Choroid plexus epithelial cell (primary cell): ENCODE measurements at places on chromosomes 7 and 10.

- no peak for DNase-seq
Measured at GRCh38 chr10:122882766-122883165, 3.4 kb upstream of the FAM24B start.

GRCh38 chr7:50962962-50963374 is 180.3 kb upstream of the GRB10 start:
- peak; percentile 60 for DNase-seq

DNA sequence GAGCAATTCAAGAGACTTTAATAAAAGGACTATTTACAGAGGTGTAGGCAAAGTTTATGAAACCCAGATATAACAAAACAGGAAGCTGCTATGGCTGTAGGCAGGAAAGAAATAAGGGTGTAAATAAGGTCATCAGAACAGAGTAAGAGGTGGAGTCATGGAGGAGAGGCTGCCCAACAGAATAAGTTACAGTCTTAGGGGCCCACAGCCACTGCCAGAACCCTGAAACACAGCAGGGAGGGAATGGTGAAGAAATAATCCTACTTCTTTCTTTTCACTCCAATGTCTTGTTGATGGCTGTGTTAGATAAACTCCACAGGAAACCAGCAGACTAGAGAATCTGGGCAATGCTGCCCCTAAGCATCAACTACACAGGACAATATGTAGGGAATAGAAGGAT is 155.8 kb upstream of the TAC1 start:
- no peak for DNase-seq

GRCh38 chr10:75613685-75614504 is 182.5 kb downstream of the LRMDA start:
- DNase-seq = no peak

GRCh38 chr10:97876402-97876801 is 26.8 kb downstream of the GOLGA7B start:
- no peak for DNase-seq

GRCh38 chr10:1160561-1161314 is 104.6 kb downstream of the WDR37 start:
- DNase-seq = no peak

DNA sequence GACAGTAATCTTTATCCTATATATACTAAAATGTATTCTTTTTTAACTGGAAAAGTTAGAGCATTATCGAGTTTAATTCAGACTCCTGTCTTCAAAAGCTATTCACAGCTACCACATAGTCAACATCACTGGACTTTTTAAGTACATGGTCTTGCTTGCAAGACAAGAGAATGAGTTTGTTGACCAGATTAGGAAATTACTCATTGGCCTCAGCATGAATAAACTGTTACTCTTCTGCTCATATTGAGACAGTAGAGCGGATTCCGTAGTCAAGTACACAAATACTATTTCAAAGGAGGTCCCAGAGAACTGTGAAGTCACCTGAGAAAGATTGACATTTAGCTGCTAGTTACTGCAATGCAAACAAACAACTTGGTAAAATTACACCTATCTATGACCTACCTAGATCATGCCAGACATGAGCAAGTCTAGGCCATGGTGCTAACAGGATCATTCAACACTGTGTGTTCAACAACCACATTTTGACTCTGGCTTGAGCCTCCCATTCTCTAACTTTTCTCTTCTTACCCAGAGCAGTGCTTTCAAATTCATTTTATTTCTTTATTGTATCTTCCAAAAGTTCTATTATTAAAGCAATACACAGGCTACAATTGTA is 280.9 kb downstream of the NEBL start:
- DNase-seq = no peak

DNA sequence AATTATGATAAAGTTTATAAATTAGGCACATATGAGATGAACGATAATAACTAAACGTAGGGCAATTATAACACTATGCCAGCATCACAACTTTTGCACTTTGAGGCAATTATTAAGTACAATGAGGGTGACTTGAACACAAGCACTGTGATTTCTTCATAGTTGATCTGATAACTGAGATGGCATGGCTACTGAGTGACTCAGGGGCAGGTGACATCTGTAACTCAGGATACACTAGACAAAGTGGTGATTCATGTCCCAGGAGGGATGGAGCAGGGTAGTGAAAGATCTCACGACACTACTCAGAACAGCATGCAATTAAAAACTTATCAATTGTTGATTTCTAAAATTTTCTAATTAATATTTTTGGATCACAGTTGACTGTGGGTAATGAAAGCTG is 98.3 kb upstream of the ARHGAP21 start:
- DNase-seq = peak; percentile 6

GRCh38 chr10:71513936-71514335 is 117.2 kb downstream of the CDH23 start:
- DNase-seq = no peak

GRCh38 chr7:18828994-18829857 is 288.2 kb downstream of the TWIST1 start:
- no peak for DNase-seq

- no peak for DNase-seq
Measured at GRCh38 chr10:6576326-6576725, 3.8 kb downstream of the PRKCQ start.

DNA sequence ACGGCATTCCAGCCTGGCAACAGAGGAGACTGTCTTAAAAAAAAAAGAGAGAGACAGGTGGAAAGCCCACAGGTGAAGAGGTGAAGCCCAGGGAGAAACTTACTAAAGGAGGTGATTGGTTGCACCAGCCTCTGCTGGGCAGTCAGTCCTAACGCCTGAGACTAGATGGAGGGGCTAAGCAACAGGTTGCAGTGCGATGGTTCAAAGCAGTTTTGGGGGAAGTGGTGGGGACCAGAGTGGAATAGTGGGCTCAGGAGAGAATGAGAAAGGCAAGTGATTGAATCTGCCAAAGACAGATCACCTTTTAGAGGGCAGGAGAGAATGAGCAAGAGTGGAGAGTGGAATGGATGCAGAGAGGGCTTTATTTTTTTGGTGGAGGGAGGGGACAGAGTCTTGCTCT is 100.0 kb upstream of the KCTD7 start:
- no peak for DNase-seq

GRCh38 chr10:60980997-60981396 is 37.0 kb upstream of the RHOBTB1 start:
- DNase-seq = no peak

- DNase-seq = no peak
Measured at GRCh38 chr10:131274133-131274880, 37.2 kb downstream of the TCERG1L start.

- DNase-seq = no peak
Measured at GRCh38 chr7:47298636-47299035, 283.3 kb downstream of the TNS3 start.

GRCh38 chr7:111012149-111012548 is 78.8 kb upstream of the LRRN3 start:
- peak; percentile 47 for DNase-seq

- DNase-seq = peak; percentile 8
Measured at GRCh38 chr10:53403688-53404087, 631.1 kb upstream of the MBL2 start.

DNA sequence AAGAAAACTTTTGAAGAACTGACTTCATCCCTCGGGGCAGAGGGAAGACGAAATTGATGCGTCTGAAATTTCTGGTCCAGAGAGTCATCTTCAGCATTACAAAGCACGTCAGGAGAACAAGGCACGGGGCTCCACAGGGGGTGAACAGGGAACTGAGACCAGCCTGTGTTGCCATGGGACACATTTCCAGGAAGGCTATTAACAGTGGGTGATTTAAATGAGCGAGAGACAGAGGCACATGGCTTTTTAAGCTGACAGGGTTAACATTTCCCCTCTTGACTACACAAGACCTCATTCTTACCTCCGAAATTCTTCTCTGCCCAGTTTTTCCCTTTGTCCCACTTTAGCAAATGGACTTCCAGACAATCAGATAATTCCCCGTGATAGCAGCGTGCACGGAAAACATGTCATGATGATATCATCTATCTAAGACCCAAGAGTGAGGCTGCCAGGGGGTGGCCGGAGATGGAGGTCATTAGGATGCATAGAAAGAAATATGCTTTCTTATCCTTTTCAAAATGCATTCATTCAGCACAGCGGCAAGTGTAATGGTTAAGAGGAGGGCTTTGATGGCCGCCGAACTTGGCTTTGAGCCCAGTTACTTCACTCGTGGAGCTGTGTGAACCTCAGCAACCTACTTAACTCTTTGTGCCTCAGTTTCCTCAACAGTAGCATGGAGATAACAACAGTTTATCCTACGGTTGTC is 248.0 kb downstream of the PRPF18 start:
- DNase-seq = peak; percentile 66

GRCh38 chr10:24590697-24591457 is 132.8 kb downstream of the ARHGAP21 start:
- DNase-seq = no peak

DNA sequence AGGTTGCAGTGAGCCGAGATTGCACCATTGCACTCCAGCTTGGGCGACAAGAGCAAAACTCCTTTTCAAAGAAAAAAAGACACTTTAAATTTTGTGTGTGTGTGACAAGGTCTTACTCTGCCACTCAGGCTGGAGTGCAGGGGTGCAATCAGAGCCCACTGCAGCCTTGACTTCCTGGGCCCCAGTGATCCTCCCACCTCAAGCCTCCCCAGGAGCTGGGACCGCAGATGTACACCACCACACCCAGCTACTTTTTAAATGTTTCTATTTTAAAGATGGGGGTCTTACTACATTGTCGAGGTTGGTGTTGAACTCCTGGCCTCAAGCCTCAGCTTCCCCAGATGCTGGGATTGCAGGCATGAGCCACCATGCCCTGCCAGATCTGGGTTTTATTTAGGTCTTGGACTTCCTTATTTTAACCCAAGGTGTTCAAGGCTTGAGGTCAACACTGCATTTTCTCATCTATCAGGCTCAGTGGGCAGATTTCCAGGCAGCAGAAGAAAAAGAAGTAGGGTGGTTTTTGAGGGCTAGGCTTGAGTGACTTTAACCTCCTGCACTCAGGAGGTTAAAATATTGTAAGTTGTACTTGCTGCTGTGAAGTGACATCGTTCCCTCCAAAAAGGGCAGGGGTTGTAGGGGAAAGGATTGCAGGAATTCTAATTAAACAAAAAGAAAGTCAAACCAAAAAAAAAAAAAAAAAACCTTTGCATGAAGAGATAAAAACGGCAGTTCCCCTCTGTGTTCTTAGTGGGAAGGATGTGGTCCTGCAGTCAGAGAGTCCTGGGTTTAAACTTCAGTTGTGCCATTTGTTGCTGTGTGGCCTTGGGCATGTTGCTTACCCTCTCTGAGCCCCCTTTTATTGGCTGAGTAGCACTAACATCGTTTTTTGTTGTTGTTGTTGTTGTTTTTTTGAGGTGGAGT is 71.5 kb downstream of the CARD11 start:
- no peak for DNase-seq

GRCh38 chr7:119281181-119281846 is 991.7 kb upstream of the KCND2 start:
- DNase-seq = no peak

GRCh38 chr10:60086421-60086820 is 180.1 kb upstream of the CCDC6 start:
- no peak for DNase-seq

DNA sequence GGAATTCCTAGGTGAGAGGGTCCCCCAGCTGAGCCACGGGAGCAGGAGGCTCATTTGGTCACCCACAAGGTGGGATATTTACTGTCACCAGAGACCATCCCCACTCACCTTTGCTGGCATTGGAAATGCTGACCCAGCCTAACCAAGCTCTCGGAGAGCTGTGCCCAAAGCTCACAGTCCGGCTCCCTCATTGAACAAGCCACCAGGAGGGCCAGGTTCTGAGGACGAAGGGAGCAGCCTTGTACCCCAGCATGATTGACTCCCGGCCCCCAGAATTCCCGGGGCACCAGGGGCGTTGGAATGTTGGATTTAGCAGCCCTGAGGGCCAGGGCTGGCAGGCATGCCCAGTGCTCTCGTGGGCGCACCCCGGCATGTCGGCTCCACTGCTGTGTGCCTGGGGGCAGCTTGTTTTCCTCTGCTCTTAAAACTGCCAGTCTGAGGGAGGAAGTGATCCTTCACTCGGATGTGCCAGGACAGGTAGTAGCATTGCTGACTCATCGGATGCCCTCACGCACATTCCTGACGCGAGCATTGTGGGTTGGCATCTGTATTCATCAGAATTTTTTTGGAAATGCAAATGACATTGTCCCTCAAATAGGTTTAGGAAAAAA is 23.3 kb downstream of the CLIP2 start:
- DNase-seq = no peak

DNA sequence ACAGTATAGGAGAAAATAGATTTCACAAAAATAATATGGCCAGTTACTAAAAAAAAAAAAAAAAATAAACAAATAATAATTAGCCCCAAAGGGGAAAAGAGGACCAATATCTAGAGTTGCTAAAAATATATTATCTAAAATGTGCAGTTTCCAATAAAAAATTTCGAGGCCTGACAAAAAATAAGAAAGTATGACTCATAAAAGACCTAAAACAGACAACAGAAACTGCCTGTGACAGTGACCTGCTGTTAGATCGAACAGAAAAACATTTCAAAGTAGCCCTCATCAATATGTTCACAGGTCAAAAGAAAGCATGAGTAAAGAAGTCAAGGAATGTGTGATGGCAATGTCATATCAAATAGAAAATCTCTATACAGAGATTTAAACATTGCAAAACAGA is 11.8 kb upstream of the TSPAN12 start:
- DNase-seq = no peak

DNA sequence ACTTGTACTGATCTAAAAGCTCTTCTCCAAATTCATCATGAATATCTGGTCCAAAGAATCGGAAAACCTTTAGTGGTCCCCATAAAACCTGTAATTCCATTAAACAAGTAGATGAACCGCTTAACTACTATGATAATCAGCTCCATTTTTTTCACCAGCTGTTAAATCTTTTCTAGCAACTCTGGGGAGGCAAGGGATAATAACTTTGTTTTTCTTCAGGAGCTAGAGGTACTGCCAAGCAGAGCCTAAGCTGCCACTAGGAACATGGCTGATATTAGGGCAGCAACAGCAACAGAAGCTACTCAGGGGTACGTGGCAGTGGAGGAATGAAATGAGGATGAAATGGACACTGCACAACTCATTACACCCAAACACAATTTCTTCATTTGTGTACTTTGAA is 138.0 kb downstream of the SRPK2 start:
- DNase-seq = no peak

DNA sequence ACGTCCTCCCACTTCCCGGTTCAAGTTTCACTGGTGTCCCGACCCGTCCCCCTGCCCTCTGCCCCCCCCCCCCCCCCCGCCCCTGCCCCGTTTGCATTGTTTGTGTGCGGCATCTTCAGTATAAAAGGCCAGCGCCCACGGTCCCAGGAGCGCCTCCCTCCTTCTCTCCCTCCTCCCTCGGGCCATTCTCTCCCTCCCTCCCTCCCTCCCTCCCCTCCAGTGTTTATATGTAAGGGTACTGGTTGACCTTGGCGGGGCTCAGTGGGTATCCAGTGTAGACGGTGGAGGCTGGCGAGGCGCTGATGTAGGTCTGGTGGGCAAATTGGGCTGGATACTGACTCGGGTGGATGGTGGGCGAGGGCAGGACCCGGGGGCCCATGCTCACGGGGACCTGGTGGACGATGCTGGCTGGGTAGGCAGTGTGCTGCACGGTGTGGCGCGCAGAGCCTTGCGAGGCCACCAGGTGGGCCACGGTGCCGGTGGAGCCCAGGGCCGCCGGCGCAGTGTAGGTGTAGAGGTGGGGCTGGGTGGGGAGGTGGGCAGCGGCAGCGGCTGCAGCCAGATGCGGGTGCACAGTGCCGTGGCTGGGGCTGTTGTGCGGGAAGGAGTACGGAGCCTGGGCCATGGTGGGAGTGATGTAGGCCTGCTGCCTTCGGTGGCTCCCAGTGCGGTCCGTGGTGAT is 49.4 kb downstream of the CLEC2L start:
- DNase-seq = no peak
